NCI-H187 (cell line): ENCODE measurements at places on chromosomes 11 and 22.
A peak's percentile ranks its signal among the peaks of the same experiment; 100 is the strongest.

DNA sequence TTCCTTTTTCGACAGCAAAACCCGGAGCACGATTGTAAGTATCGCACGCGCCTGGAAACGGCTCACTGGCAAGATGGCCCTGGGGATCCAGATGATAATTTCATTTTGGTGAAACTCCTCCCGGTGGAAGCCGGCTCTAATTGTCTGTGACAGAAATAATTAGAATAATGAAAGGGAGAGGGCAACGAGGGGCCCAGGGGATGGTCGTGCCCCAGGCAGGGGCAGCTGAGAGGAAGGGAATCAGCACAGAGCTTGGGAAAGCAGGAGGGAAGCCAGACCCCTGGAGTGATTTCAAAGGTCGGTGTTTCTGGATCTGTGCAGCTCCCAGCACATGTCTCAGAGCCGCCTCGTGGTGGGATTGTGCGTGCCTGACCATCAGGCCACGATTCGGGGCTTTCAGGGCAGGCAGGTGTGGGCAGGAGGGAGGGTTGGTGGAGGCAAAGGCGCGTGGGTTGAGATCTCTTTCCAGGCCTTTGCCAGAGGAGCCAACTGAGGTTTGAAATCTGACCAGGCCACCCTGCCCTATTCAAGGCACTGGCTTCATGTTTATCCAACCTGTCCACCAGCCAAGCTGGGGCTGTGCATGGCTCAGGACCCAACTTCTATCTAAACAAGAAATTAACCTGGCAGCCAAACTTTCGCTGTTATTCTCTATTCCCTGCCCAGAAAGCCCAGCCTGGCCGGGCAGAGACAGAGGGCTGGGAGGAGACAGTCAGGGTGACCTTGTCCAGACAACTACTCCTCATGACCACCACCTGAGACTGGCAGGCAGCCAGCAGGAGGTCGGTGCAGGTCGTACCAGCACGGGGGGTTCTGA is 27.8 kb downstream of the ANO1 start:
- no peak for DNase-seq

GRCh38 chr11:130652671-130653335 is 204.4 kb downstream of the ADAMTS15 start:
- DNase-seq = no peak

DNA sequence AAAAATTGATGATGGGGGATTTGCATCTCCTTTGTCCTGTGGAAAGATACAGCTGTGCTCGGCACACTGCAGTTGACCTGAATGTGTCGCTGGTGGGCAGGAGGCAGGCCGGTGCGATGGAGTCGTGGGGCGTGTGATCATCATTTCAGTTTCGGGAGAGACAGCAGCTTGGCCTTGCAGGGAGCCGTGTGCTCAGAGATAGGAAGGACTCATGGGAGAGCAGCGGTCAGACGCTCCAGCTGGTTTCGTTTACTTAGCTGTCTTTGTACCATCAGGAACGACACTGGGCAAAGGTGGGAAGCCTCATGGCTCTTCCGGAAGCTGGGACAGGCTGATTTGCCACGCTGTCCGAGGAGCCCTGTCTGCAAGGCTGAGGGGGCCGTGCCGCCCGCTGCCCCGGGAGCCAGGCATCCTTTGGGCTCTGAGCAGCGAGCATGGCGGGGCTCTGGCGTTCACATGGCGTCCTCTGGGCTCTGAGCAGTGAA is 32.7 kb downstream of the GRAMD4 start:
- DNase-seq = no peak

GRCh38 chr11:126526471-126526870 is 171.0 kb downstream of the ST3GAL4 start:
- no peak for DNase-seq

DNA sequence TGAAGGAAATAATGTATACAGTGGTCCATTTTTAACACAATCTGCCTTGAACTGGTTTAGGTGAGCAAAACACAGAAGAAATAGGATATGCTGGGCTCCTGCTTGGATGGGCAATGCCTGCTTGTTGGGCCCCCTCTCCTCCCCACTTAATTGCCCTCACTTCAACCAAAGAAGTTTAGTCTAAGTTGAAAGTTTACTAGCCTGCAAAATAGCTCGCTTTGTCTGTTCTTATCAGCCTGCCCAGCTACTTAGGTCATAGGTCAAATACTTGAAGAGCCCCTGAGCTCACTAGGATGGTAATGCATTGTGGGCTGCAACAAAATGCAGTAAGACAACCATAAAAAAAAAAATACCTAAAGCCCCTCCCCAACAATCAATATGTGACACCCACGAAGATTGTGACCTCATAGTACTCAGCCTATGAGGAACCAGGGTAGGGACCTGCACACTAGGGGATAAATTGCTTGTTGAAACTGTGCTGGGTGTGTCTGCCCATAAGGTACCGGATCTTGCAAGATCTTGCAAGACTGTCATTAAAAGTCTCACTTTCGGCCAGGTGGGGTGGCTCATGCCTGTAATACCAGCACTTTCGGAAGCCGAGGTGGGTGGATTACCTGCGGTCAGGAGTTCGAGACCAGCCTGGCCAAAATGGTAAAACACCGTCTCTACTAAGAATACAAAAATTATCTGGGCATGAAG is 10.9 kb downstream of the DRICH1 start:
- no peak for DNase-seq

GRCh38 chr11:121722431-121723245 is 269.9 kb upstream of the SORL1-AS1 start:
- no peak for DNase-seq

DNA sequence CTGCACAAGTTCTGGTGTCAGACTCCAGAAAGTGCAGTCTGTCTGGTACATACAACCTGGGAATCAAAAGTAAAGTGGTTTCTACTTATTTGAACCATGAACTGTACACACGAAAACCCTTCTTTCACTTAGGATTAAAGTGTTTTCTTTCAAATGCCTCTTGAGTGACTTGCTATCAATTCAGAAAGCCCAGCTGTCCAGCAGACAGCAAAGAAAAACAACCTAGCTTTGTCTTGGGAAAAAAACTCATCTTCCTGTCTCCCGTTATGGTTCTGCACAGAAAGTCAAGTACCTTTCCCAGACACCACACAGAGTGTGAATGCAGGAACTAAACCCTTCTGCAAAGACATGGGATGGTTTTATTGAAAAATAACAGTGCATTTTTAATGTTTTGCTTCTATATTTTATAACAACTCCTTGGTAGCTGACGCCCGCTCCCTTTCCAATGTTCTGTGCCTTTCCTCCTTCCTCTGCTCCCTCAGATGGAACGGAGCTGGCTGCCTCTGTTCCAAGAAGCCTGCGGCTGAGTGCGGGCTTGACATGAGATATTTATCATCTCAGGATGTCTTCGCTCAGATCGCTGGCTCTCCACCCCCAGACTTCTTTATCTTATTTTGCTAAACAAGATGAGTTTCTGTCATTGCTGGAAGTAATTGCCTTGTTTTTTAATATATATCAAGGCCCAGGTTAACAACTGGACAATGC is 322.3 kb upstream of the B3GAT1 start:
- no peak for DNase-seq

DNA sequence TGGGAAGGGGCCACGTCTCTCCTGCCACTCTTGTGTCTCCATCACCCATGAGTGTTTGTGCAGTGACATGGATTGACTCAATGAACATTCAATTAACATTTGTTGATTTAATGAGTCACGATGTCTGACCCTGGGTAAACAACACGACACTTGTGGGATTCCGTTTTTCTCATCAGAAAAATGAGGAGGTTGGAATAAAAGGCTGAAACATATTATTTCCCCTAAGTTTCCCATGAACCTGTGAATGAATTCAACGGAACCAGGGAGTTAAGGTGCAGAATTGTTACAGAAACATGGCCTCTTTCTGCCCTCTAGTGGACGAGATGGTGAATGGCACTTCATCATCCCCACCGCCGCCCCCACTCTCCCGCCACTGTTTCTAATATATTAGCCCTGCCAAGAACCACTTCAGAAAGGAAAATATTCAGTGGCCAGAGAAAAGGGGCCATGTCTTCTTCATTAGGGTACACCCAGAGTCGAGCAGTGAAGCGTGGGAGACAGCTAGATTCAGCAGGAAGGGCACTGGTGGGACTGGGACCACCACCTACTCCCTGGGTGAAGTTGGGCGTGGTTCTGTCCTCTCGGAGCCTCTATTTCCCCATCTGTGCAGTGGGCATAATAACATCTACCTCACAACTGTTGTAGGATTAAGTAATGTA is 46.3 kb upstream of the SYT13 start:
- peak; percentile 10 for DNase-seq

DNA sequence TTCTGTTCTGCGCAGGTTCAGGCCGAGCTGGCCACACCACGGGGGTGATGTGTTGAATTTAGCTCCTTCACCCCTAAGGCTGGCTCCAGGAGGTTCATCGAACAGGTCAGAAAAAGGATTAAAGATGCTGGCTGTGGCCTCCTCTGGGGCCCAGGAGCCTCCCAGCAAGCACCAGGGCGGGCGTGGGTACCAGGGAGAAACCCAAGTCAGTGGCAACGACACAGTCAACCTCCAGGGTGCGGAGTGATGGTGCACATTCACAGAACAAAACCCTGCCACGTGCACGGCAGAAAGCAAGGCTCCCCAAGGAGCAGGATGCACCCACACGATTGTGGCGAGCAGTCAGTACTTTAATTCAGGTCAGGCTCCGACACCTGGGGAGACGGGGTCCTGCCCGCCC is 10.8 kb downstream of the C11orf24 start:
- DNase-seq = no peak

GRCh38 chr11:74696500-74696899 is 34.7 kb downstream of the CHRDL2 start:
- DNase-seq = no peak

DNA sequence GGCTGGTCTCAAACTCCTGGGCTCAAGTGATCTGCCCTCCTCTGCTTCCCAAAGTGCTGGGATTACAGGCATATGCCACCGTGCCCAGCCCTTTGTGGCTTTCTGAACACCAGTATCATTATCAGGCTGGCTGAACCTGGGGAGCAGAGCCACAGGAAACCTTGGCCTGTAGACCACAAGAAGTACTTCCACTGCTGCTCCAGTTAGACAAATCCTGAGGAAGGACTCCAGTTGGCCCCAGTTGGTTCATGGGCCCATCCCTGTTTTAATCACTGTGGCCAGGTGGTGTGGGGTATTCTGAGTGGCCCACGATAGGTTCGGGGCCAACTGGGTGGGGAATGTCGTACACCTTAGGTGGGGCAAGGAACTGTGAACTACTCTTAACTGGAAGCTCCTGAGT is 5.5 kb upstream of the DUSP18 start:
- no peak for DNase-seq

DNA sequence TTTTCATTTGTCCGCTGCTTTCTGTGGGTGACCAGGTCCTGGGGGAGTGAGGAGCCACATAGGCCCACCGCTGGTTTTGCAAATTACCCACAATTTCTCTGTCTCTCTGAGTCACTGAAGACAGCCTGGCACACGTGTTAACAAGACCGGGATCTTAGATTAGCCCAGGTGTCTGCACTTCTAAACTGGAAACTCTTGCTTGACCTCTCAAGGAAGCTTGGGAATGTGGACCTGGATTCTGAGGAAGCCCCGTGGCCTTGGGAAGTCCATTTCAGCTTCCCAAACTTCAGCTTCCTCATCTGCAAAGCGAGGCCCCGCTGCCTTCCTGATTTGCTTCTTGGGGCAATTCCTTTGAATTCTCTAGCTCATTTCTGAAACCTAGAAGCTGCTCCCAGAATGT is 119.9 kb downstream of the KIAA1671 start:
- no peak for DNase-seq

- no peak for DNase-seq
These were observed 84.9 kb upstream of the RAB1B start for GRCh38 chr11:66183494-66184048.

- DNase-seq = no peak
These were observed 635 bp downstream of the PRR5 start for GRCh38 chr22:44702479-44703198.

DNA sequence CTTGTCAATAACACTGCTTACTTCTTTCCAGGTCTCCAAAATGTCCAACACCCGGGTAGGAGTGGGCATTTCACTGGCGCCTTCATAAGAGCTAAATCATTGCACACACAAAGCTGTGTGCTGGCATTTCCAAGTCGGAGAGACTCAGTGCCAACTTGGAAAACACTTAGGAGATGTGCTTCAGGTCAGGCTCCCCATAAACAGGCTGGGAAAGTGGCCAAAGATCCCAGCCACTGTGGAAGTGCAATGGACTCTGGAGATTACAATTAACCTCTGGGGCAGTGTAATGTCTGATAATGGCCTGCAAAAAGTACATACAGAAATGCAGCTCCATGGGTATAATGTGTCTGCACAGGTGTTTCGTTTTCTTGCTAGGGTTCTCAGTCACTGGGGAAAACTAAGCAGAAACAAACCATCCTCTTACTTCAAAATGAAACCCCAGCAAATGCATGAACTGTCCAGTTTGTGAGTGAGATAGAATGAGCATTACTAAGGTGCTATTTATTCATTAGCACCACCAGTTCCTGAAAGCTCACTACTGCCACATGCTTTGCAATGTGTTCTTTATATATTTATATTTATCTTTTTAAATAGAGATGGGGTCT is 79.0 kb downstream of the ABTB2 start:
- no peak for DNase-seq

- no peak for DNase-seq
These were observed 154.5 kb upstream of the C11orf87 start for GRCh38 chr11:109267293-109268095.

DNA sequence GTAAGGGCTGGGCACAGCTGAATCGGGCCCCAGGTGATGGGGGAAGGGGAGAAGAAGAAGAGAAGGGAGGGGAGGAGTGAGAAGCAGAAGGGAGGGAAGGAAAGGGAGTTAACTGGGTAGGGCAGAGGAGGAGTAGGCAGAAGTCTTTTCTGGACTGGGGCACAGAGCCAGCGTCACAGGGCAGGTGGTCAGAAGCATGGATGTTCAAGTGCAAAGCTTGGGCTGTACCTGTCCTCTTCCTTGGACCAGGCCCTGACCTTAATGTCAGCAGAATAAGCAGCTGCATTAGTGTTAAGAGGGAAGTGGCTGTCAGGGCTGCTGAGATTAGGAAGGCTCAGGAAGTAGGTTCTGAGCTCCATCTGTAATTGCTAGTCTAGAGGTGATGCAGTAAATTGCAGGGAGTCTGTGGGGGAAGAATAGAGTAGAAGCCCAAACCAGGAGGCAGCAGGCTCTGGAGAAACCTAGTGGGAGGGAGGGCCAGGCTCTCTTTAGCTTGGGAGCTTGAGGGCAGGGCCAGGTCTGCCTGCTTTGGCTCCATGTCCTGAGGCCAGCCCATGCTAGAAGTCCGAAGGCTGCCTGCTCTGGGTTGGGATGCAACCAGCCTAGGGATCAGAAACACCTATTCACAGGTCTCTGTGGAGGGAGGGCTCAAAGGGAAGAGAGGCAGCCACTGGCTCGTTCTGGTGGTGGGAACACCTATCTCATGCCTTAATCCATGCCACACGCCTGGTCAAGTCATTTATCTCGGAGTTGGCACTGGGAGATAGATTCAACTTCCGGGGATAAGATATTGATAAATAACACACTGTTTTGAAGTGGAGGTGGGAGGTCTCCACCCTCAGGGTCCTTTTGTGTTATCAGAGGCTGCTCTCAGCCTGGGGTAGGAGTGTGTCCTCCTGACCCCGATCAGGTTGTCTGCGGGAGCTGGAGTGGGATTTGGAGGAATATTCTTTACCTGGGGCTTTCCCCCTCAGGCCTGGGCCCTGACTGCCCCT is 1.7 kb upstream of the UCP3 start:
- DNase-seq = no peak

- DNase-seq = no peak
These were observed 1.7 kb downstream of the PHF21A start for GRCh38 chr11:46119352-46120216.
